ENCODE measurements at places on chromosomes 7 and 10.

GRCh38 chr7:139034855-139035585 lies 822 bp downstream of the ZC3HAV1L start:
- no peak for DNase-seq

GRCh38 chr7:105213611-105214010 lies 175.1 kb downstream of the SRPK2 start:
- DNase-seq: no peak

DNA sequence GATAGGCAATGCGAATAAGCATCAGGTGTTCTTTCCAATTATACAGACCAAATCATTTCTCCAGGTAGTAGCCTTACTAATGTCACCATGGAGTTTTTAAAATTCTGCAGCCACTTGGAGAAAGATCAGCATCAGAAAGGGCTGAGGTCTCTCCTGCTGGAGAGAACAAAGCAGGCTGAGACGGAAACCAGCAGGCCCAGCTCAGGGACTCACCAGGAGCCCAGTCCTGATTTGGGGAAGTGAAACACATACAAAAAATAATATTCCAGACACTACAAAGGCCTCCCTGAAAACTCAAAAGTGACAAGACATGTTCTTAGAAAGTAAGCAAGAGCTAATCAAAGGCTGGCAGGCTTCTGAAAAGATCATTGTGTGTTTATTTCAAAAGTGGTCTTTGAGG lies 207.1 kb upstream of the GHITM start:
- no peak for DNase-seq

DNA sequence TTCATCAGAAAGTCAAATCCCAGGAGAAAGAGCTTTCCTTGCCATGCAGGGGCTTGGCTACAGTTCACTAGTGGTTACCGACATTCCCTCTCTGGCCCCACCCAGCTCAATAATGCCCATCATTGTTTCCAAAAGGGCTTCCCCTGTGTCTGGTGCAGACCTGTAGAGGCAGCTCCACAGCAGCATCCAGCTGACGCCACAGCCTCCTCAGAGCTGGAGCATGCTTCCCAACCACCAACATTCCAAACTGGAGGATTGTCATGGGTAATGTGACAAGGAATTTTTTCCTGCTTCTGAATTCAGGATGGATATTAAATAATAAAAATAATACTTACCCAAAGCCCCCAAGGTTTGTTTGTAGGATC lies 77.4 kb downstream of the ZNF365 start:
- DNase-seq: no peak

- no peak for DNase-seq
These were observed 28.7 kb downstream of the FAM53B start for GRCh38 chr10:124715439-124715838.

DNA sequence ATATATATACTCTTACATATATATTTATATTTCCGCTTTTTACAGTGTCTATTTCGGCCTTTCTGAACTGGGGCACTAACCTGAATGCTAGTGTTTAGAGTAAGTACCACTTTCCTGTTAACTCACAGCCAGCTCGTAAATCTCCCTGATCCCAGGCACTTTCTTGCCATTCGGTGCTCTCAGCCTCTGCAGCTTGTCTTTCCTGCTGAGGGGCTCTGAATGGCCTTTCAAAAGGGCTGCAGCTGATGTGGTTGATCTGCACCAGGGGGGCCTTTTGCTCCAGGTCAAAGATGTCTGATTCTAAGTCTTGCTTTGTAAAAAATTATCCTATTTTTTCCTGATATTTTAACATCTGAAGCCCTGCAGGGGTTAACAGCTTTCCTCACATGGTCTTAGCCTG lies 25.5 kb upstream of the HPS1 start:
- DNase-seq: no peak

DNA sequence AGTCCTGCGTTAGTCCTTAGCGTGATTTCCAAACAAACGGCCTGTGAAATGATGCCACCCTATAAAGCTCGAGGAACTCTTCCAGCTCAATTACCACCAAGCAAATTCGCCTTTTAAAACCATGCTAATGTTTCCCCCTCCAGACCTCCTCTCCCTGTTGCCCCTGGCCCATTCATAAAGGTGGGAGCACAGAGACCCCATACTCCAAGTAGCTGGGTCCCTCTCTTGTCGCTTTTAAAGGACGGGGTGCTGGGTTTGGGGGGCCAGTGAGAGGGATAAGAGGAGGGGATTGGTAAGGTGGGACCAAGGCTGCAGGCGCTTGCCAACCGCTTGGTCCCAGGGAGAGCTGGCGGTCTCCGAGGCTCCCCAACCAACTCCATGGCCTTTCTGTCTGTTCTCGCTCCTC lies 1.2 kb downstream of the HMX2 start:
- no peak for DNase-seq

GRCh38 chr7:3896169-3896765 lies 595.2 kb downstream of the SDK1 start:
- no peak for DNase-seq

DNA sequence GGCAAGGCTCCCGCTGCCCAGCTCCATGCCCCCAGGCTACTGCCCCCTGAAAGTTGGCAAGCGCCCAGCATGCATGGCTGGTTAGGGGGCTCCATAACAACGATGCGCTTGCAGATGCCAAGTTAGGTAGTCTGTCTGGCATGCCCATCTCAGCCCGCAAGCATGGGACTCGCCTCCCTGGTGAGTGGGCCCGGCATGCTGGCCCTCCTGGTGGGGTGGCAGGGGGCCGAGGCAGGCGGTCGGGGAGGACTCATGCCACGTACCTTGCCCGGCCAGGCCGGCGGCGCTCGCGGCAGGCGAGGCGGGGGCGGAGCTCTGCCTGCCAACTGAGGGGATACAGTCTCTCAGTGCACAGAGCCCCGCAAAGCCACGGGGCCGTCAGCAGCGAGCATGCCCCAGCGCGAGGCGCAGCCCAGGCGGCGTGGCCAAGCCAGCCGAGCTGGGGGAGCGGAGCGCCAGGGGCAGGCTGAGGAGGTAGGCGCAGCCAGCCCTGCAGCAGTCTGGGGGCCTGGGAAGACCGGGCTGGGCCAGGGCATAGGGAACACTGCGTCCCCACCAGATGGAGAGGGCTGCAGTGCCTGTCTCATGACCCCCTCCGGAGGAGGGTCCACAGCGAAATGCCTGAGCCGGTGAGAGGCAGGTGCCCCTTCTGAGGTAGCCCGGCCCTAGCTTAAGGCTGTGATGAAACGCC lies 28.0 kb upstream of the NDST2 start:
- DNase-seq: no peak

DNA sequence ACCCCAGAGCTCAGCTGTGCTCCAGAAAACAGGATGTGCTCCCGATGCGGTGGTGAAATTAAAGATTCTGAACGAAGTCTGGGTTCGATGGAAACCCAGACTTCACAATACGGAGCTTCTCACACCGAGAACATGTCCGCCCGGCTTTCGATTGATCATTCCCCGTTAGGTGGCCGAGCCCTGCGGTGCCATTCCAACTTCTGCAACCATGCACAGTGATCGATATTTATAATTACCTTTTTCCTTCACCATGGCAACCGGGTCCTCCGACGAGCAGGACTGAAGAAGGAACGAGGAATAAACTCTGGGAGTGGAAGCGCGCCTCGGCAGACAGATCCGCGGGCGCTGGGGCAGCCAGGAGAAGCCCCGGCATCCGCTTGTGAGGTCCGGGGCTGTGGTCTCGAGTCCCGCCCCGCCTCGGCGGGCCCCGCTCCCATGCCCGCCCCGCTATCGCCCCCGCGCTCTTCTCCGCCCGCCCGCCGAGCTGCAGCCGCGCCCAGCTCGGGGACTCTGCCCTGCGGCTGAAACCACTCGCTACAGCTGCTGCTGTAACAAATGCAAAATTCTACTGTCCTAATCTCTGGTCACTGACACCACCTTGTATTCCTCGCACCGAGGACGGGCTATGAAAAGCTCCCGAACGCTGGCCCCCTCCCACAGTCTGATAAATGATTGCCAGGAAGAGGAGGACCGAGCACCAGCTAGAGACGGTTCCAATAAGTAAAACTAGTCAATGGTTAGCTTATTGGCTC lies 26.2 kb downstream of the ABLIM1 start:
- no peak for DNase-seq

DNA sequence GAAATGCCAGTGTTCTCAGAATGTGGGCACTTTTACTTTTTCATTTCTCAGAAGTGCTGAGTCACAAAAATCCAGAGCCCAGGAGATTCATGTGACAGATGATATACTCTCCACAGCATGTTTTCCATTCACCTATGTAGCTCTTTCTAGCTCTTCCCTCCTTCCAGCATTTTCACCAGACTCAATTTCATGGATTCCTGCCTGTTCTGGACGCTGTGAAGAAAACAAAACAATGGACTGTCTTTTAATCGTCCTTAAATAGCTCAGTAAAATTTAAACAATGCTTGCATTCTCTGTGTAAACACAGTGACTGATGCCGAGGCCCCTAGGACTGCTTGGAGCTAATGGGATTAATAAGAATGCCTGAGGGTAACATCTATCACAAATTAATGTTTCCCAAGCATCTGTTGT lies 25.5 kb downstream of the ZNF713 start:
- no peak for DNase-seq

GRCh38 chr7:123657304-123657685 lies 1.6 kb downstream of the LMOD2 start:
- no peak for DNase-seq

DNA sequence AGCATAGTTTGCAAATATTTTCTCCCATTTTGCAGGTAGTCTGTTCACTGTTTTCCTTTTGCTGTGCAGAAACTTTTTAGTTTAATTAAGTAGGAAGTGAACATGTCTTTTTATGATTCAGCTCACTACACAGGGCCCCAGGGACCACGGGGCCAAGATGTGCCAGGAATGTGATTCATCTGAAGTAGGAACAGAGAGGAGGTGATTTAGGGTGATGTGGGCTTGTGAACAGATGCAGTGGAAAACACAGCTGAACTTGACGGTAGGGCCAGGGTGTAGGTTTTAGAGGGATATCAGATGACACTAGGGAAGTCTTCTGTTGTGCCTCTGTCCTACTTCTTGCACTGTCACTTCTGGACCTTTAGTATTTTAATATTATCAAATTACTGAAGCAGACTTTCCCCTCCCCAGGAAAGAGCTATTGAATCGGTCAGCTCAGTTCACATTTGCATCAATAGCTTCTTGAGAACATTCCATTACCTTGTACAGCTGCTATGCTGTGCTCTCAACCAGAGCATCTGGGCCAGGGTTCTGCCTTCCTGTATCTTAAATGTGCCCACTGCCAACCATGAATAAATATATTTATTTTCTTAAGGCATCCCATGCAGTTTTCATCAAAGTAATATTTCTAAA lies 96.9 kb downstream of the OSBPL3 start:
- no peak for DNase-seq

DNA sequence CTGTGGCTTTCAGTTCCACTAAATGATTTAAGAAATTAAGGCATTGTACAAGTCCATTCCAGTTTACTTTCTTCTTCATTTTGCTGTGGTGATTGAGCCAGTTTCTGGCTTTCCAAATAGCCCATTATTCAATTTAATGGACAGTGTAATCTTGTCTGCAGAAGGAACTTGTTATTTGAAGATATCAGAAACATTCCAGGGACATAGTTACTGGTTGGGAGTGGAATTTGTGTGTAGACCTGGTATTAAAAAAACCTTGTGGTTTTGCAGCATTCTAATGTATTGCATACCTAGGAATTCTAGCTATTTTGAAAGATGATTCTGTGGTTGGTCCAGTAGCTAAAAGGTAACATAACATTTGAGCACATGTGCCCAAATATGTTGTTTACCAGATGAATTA lies 72.2 kb downstream of the MCU start:
- DNase-seq: no peak

GRCh38 chr10:69242040-69242851 lies 22.1 kb downstream of the HKDC1 start:
- DNase-seq: no peak

DNA sequence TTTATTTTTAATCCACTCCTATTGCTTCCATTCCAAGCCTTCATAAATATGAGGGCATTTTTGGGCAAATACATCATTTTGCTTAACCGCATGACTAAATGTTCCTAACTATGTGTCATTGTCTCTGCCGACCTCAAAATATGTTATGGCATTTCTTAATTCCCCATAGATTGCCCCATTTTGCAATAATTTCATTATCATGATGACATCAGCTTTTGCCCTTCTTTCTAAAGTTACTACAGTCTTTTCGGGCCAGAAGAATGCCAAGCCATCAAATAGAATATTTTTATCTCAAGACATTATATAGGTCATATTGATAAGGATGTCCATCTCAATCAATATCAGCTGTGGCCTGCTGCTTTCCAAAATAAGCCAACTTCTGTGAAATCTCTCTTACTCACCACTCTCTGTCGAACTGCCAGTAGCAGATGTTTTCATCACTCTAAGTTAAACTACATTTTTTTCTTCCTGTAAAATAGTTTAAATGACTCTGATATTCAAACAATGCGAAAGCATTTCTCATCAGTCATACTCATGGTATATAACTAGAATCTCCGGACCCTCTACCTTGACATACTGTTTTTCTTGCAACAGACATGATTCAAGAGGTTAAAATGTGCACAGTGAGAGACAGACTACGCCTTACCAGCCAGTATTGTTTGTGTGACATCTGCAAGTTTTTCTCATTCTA lies 1254.6 kb upstream of the CELF2 start:
- DNase-seq: no peak

GRCh38 chr10:75104842-75105241 lies 6.6 kb upstream of the SAMD8 start:
- no peak for DNase-seq

DNA sequence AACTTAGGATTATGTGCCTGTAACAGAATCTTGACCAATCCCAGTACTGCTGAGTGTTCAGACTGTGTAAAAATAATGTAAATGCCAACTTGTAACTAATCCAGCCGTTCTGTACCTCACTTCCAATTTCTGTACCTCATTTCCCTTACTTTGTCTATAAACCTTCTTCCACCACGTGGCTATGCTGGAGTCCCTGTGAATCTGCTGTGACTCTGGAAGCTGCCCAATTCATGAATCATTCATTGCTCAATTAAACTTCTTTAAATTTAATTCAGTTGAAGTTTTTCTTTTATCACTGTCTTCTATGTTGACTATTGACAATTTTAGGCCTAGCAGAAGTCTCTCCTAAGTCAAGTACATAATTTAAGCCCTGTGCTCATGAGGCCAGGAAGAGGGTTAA lies 215.3 kb upstream of the RHOBTB1 start:
- no peak for DNase-seq

DNA sequence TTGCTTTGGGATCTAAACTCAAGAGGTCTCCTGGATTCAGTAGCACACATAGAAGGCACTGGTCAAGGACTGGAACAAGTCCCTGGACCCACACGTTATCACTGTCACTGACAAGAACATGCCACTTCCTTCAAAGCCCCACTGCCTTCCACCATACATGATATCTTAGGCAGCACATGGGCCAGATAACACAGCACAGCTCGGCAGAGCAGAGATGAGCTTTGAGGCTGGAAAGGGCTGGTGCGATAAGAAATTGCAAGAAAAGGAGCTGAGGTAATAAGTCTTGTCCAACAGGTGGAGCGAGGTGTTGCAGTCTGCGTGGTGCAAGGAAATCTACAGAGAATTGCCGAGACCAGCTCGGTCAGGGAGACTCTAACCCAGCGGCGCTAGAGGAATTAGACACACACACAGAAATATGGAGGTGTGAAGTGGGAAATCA lies 139.8 kb upstream of the CDK13 start:
- no peak for DNase-seq

GRCh38 chr7:74058486-74058885 lies 25.1 kb upstream of the LIMK1 start:
- no peak for DNase-seq
